ENCODE measurements at places on chromosomes 11 and 22. TPM values are rescaled to one million over a fixed set of nuclear protein-coding genes. Genes with fewer than 3 reads are reported as not detected.

Gene TRAF6
- 7.7 TPM for total RNA-seq

Gene MPZL2
- not detected for total RNA-seq

GRCh38 chr22:46829941-46830715 is 67.7 kb downstream of the TBC1D22A start:
- peak; percentile 76 for DNase-seq

DNA sequence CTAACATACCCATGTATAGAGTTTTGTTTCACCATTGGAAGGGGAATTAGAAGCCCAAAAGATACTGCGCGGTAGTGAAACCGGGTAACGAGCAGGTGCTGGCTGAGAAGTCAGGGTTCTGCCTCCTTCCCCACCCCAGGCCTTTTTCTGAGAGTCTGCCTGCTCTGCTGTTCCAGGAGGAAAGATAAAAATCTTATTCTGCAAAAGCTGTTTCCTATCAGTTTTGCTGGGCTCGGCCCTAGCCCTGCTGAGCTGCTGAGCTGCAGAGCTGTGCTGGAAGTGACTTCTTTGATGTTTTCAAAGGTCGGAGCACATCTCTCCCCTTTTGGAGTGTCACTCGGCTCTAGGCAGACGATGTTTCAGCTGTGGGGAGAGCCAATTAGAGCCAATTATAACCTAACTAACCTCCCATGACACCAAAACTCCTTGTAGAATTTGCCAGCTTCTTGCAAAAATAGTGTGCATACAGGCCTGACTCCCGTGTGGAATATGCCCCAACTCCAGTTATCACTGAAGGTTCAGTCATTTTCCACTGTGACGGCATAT is 59.4 kb downstream of the SPATA19 start:
- no peak for DNase-seq

- DNase-seq, result no peak
These were observed 15.2 kb upstream of the SERPIND1 start for GRCh38 chr22:20758688-20759087.

- no peak for DNase-seq
These were observed 3.3 kb downstream of the SCARF2 start for GRCh38 chr22:20434264-20434751.

DNA sequence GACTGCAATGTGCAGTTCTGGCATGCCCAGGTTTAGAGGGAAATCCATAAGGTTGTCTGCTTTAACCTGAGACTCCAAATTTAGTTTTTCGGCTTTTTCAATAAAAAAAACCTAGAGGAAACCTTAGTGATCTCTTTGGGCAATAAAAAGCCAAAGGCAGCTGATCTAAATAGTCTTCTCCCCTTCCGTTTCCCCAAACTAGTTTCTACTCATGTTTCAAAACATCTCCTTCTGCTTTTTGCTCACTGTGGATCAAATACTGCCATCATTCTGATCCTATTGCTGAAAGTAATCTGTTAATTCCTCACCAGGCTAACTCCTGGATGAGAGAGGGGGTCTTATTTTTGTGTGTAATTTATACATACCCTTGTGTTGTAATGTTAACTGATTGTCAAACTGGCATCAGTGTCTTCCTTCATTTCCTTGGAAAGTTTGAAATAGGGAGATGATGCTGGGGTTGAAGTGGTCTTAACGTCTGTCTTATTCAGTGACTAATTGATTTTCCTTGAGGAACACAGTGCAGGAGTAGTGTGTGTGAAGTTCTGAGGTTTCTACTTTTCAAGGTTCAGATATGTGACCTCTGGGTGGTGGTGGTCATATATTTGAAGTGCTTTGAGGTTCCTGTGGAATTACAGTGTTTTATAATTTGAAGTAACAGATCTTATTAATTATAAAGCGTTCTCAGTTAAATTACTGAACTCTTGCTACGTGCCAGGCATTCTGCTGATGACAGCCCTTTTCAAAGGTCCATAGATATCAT is 55.0 kb downstream of the ARHGAP42 start:
- DNase-seq, result no peak

Gene NNMT
- 173 TPM for total RNA-seq

DNA sequence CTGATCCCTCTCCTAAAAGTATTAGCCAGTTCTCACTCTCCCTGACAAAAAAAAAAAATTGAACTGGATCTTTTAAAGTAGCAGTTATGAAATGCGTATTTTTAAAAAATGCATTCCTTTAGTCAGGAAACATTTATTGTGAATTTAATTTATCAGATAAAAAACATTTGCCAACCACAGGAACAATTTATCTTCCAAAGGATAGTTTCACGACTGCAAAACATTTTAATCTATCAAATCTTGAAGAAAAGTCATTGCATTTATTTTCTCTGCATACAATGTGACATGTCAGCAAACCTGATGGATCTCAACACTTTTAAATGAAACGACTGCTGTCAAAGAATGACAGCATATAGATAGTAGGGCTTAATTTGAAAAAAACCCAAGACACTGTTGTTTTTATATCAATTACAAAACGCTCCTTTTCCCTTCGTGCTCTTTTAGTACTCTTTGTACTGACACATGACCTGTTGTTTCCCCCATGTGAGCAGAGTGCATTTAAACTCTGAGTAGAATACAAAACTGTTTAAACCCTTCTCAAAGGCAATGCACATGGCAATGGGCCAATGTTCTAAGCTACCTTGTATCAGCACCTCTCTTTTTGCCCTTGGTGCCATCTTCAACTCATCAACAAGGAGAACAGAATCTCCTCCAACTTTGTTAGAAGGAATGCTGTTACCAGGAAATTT is 107.0 kb downstream of the ATG16L2 start:
- no peak for DNase-seq

Gene SLCO2B1
- 0.13 TPM for total RNA-seq

Gene KCNQ1
- not detected for total RNA-seq

All from SJSA1 (cell line).